ENCODE measurements at places on chromosomes 6 and 20.

DNA sequence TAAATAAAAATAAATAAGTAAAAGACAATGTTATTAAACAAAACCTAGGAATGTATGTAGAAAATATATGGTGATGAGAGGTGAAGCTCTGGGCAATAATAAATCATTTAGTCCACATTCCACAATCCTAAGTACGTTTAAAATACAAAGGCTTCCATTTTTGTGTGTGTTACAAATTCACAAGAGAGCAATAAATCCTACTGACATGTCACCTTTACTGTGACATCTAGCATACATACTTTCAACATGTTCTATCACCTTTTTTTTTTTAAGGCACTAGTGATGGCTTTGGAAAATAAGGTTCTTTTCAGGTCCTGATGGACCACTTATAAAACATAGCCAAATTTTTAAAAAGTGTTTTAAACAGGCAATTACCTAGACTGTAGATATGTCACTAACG is 12.0 kb downstream of the REV3L start:
- DNase-seq, result no peak

DNA sequence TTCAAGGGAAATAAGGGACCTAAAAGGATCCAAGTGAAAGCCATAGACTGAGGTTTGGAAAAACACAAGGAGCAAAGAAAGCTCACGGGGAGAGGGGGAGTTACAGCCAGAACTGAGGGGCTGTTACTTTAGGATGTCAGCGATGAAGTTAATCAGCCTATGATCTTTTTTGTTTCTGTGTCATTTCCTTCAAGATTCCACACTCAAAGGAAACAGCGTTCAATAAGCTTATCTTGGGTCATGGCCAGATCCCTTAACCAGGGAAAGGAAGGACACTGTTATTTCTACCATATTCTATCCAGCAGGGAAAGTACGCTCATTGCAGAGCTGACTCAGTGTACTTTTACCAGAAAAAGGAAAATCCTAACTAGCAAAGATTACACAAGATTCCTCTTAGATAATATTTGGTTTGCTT is 132.8 kb downstream of the PFDN4 start:
- no peak for DNase-seq

DNA sequence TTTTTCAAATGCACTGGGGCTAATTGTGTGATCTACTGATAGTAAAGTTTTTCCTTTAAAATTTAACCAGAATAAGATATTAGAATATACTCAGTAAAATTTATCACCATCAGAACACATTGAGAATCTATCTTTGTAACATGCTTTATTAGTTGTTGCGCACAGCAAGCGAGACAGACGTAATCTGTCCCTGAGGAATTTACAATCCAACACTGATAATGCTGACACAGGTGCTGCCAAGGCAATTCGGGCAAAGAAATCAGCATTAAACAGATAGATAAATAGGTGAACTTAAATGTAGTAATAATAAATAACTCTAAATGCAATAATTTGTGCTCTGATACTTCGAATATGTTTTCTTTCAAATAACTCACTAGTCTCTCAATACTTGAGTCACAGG is 607.2 kb downstream of the HTR1B start:
- DNase-seq, result no peak

GRCh38 chr6:92810913-92811312 is 608.4 kb downstream of the EPHA7 start:
- DNase-seq, result peak; percentile 10

DNA sequence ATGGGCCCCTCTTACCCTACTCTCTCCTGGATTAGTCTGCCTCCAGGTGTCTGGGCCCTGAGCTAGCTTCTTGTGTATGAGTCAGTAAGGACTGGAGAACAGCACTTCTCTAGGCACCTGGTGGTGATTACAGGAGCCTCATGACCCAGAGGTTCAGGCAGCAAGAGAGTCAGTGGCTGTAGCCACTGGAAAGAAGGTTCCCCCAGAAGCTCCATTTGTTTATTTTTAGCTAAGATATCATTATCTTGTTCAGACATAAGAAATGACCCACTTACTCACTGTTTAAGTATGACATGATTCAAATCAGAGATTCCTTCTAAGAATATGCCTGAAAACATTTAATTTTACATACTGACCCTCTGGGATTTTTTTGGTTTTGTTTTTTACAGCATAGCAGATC is 23.6 kb upstream of the SLC4A11 start:
- no peak for DNase-seq

DNA sequence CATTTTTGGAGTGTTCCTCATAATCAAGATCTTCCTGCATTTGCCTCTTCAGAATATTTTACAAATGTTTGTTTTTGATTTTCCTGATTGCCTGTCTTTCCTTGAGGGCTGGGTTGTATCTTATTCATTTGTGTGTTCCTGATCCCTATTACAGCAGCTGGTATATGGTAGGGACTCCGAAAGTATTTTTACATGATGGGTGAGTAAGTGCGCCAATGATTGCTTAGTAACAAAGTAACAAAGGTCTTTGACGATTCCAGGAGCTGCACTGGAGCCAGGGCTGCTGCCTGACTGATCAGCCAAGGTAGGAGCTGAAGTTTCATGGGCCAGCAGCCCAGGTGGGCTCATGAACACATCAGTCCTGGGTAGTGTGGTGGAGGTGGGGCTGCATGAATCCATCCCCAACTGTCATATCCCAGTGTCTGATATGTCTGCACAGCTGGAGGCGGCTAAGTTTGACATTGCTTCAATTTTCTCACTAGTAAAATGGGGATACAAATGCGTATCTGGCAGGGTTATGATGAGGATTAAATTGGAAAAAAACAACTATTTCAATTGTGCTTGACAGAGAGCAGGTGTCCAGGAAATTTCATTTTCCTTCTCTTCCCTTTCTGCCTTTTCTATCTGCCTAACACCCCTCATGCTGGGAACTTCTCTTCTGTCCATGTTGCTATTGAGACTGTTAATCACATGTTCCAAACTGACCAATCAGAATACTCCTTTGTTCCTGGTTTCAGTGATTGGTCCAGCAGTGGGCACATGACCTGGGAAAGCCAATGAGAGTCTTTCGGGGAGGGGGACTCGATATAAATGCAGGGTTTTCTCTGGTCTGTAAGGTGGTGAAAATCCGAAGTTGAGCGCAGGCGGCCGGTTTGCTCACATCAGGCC is 90.7 kb downstream of the CDH26 start:
- DNase-seq, result no peak

GRCh38 chr6:88641178-88641903 is 322.1 kb downstream of the RNGTT start:
- DNase-seq, result no peak

DNA sequence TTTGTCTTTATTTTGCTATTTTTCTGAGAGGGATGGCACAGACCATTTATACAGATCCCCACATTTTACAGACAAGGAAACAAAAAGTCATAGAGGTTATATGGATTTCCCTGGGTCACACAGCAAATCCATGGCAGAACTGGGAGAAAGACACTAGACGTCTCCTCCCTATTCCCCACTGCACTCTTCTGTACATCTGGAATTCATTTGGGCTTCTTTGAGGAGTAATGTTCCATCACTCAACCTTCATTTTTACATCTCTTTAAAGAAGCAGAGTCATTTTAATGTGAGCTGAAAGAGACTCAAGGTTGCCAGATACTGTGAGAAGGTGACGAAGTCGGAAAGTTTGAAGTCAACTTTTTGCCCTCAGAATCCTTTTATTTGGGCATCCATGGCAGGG is 207.3 kb downstream of the OTOR start:
- DNase-seq, result no peak
